ENCODE measurements at places on chromosomes 5 and 9.

DNA sequence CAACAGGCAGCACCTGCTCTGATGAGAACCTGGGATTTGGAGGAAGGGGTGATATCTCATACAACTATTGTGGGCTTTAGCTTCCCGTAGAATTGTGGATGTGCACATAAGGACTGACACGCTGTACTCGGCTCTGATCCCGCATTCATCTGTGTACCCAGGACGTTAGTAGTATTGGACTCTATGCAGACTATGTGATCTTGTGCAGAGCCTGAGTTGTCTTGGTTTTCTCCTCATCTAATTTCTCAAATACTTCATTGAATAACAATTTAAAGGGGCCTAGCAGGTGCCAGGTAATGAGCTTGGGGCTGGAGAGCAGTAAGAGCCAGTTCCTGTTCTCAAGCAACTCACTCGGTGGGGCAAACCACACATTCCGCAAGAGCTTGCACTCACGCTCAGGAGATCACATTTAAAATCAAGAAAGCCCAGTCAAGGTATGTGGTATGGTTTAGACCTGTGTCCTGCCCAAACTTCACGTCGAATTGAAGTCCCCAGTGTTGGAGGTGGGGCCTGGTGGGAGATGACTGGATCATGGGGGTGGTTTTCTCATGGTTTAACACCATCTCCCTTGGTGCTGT lies 14.8 kb downstream of the C5orf15 start:
- DNase-seq: no peak

DNA sequence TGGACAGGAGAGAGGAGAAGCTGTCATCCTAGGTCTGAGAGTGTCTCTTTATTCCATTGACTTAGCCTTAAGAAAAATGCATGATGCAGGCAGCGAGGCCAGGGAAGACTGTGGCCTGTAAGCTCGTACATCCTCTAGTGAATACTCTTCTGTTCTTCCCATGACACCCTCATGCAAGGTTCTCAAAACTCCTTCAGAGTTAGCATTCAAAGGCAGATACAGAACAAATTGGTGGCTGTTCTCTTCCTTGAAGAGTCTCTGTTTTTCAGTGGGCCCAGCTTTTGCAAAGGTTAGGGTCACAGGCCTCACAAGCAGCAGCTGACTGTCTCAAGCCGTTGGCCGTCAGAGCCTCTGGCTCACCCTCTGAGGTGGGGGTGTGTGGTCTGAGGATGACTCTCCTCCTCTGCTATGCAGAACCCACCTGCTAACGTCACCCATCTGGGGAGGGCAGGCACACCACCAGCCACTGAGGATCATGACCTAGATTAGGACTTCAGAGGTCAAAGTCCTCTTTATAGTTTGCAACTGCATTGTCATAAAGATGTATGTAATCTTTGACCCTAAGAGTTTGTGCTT lies 15.1 kb downstream of the ADCY2 start:
- no peak for DNase-seq

- no peak for DNase-seq
Measured at GRCh38 chr5:9408964-9409363, 136.9 kb downstream of the SEMA5A start.

DNA sequence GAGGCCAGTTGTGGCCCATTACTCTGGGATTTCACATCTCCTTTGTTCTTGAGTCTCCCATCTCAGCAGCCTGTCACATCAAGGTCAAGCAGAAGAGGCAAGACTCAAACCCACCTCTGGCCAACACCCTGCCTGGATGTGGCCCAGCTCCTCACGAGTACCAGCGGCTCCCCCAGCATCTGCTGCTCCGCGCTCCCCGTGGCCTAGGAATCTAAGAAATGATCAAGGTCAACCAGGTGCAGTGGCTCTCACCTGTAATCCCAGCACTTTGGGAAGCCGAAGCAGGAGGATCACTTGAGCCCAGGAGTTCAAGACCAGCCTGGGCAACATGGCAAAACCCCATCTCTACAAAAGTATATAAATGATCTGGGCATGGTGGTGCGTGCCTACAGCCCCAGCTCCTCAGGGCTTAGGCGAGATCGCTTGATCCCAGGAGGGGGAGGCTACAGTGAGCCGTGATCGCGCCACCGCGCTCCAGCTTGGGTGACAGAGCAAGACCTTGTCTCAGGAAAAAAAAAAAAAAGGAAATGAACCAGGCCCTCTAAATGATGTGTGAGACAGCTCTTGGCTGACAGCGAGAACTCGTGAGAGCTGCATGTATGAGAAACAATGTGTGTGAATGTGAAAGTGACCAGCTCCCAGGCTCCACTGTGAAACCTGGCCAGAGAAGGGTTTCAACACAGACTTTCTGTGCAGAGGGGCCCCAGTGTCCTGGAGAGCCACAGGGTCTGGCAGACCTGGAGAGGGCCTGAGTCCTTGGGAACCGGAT lies 61.6 kb upstream of the ANGPTL2 start:
- DNase-seq: no peak
